Iris pigment epithelial cell (primary cell): ENCODE measurements at places on chromosomes 3 and 15.

GRCh38 chr15:41987925-41988275 lies 15.5 kb upstream of the EHD4 start:
- no peak for DNase-seq

- DNase-seq, result peak; percentile 36
These were observed 47.4 kb upstream of the CRTC3 start for GRCh38 chr15:90482124-90483011.

- no peak for DNase-seq
These were observed 31.4 kb downstream of the GPD1L start for GRCh38 chr3:32137870-32138269.

DNA sequence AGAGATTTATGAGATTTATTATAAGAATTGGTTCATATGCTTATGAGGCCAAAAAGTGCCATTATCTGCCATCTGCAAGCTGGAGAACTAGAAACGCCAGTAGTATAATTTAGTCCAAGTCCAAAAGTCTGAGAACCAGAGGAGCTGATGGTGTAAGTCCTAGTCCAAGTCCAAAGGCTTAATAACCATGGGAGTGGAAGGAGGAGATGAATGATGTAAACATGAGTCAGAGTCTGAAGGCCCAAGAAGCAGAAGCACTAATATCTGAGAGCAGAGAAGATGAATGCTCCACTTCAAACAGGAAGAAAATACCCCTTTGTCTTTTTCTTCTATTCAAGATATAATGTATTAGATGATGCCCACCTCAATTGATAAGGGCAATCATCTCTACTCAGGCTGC lies 185.7 kb downstream of the CGGBP1 start:
- DNase-seq, result peak; percentile 16

DNA sequence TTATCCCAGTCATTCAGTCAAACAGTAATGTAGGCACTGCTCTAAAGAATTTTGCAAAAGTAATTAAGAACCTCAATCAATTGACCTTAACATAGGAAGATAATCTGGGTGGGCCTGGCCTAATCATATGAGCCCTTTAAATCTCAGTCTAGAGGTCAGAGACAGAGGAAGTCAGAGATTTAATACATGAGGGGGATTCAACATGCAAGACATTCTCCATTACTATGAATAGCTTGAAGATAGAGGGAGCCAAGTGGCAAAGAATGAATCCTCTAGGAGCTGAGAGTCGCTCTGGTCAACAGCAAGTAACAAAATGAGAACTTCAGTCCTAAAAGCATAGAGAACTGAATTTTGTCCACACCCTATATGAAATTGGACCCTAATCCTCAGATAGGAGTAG lies 39.0 kb upstream of the MBNL1 start:
- DNase-seq, result no peak

- DNase-seq, result peak; percentile 66
These were observed 170.3 kb downstream of the MOBP start for GRCh38 chr3:39637807-39638206.

DNA sequence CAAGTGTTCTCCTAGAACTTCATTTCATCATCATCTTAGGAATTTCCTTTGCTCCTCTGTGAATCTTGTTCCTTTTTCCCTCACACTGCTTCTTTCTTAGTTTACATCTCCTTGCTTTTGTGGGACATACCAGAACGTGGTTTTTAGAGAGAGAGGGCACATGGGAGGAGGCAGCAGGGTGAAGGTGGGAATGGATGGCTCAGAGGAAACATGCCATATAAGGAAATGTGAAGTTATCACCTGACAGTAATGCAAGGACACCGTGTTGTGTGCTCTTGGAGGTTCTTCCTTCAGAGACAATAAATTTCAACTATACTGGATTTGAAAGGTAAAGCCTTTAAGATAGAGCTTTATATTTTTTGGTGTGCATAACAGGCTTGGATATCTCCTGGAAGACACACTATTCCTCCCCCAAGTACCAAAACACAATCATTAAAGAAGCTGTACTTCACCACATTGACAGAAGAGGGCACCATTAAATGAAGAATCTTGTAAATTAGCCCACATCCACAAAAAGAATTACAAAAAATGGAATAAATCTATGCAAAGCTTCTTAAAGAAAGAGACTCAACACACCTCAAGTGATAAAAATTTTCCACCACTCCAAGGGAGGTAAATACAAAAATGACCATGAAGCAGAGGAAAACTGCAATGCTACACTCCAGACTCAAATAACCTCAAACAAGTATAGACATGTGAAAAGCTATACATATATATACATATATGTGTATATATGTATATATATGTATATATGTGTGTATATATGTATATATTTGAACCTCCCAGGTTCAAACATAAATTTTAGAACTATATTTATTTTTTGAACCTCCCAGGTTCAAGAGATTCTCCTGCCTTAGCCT lies 26.1 kb downstream of the RPL39L start:
- DNase-seq, result peak; percentile 44

DNA sequence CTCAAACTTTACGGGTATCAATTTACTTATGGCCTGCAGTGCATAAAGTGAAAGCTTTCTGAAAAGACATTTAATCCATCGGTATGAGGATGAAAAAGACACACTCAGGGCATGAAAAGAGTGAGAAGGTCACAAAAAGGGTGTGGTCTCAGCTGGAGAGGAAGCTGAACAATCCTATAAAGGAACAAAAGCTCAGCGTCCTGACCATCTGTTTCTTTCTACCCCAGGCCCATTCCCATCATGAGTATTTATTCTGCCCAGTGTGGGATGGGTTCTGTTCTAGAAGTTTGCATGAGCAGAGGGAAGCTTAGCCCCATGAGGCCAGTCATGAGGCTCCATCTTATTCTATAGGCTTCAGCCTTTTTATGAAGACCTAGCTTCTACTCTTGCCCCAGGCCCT lies 144.6 kb downstream of the LPP start:
- DNase-seq, result no peak

DNA sequence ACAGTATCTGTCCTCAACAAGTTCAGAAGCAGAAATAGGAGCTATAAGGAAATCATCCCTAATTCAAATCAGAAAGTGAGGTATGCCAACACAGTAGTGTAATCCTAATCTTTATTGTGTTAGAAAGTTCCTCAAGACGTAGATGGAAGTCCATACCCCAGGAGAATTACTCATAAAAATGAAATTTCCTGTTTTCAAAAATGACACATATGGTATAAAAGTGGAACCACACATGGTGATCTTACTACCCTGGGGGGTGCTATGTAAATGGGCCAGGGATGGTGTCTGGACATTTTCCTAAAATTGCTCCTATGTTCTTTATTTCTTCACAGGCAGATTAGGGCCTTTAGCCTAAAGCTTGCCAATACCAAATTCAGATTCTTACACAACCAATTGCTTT lies 204.1 kb downstream of the ARRDC4 start:
- no peak for DNase-seq

GRCh38 chr3:169383770-169384169 lies 279.7 kb downstream of the MECOM start:
- no peak for DNase-seq

GRCh38 chr3:44962621-44963393 lies 13.2 kb downstream of the ZDHHC3 start:
- DNase-seq, result no peak

GRCh38 chr15:69793781-69794451 lies 303.8 kb downstream of the TLE3 start:
- DNase-seq, result no peak

- no peak for DNase-seq
These were observed 123.9 kb downstream of the TMCC1 start for GRCh38 chr3:129769616-129770015.

GRCh38 chr3:106379251-106379750 lies 510.5 kb upstream of the CBLB start:
- DNase-seq, result no peak

DNA sequence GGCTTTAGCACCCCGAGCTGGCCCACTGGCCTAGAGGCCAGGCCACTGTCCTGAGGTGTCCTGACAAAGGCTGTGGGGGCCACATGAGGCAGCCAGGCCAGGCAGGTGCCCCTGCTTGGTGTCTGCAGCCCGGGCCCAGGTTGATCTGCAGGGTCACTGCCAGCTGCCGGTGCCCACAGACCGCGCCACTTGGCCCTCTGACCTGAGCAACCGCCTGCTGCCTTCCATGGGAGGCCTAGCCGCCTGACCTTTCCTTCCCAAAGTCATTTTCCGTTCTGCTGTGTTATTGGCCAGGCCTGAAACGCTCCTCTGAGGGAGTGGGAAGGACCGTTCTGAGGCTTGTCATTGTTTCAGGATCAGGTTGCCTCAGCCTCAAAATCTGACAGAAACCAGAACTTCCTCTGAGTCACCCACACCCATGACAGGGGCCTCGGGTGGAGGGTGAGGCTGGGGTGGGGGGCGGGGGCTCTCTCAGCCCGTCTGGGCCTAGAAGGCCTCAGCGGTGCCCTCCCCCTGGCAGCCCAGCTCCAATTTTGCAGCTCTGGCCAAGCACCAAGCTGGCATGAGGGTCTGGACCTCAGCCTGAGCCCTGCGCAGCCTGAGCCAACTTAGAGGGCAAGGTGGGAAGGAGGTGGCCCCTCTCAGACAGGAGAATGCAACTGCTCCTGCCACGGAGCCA lies 140.7 kb upstream of the MEF2A start:
- peak; percentile 80 for DNase-seq

GRCh38 chr3:158569794-158570193 lies 1.2 kb upstream of the MLF1 start:
- no peak for DNase-seq

- peak; percentile 35 for DNase-seq
These were observed 304.9 kb upstream of the WNT5A start for GRCh38 chr3:55792009-55792408.

GRCh38 chr3:152200476-152201420 lies 68.0 kb upstream of the MBNL1 start:
- DNase-seq, result no peak

- no peak for DNase-seq
These were observed 5.8 kb downstream of the IGDCC4 start for GRCh38 chr15:65416845-65417416.

DNA sequence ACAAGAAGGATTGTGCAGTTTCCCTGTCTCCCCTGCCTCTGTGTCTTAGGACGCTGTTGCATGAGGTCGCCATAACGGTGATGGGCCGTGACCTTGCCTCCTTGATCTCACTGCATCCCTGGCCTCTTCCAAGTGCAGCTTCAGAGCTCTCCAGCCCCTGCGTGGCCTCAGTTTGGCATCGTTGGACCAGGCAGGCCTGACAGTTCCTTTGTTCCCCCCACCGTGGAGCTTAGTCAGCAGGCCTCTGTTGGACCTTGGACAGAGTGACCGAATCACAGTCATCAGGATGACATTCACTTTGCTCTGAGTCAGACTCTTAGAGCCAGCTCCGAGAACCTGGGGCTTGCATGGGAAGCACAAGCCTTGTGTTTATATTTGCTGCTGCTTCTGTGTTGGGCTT lies 139.4 kb downstream of the OPA1 start:
- DNase-seq, result peak; percentile 75

DNA sequence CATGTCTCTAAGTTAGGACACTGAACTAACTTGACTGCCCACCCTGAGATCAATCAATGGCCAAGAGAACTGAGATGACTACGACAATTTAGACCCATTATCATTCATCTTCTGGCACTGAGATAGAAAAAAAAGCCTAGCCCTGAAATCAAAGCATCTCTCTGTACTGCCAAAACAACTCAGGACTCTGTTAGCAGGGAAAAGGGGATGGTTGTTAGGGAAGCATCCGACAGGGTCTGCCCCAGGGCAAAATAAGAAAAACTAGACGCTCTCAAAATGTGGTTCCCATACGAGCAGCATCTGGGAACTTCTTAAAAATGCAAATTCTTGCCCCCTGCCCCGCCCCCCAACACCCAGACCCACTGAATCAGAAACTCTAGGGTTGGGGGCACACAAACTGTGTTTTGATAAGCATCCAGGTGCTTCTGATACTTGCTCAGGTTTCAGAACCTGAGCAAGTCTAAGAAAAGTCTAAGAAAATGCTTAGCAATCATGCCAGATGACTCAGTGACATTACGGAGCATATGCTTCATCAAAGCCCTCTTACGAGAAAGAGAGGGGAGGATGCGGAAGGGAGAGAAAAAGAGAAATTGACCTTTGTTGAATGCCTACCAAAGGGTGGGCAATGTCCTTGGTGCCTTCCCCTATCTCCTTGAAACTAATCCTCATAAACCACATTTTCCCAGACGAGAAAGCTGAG lies 172.8 kb upstream of the HES1 start:
- DNase-seq, result peak; percentile 37

- DNase-seq, result no peak
These were observed 521.5 kb upstream of the PPP2R3A start for GRCh38 chr3:135444058-135444457.

DNA sequence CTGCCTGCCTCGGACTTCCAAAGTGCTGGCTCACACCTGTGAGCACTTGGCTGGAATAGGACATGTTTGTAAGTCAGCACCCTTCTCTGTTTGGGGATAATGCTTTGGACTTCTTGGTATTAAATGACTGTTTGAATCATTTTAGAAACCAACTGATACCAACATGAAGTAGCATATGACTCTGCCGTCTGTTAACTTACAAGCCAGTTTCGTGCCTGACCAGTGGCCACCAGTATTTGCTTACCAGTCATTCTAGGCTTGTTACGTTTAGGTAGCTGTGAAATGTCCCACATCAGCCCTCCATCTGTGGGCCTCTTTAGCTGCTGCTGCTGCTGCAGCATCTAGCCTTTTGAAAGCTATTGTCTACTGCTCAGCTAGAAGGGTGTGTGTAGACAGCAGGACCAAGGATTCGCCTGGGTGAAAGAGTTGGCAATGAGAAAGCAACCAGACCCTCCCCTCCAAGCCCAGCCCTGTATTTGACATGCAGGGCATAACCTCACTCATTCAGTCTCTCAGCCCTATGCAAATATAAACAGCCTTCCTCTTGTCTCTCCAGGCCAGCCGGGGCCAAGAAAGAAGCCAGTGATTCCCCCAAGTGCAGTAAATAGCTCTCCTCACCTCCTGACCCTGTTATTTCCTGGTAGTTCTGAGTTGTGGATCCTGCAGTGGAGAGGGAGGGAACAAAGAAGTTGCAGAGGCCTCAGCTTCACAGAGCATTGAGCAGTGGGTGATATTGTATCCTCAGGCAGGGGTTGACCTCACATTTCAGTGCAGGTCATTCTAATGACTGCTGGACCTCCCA lies 51.0 kb downstream of the NKIRAS1 start:
- DNase-seq, result peak; percentile 84

- no peak for DNase-seq
These were observed 1.1 kb downstream of the EIF4G1 start for GRCh38 chr3:184315543-184315867.

DNA sequence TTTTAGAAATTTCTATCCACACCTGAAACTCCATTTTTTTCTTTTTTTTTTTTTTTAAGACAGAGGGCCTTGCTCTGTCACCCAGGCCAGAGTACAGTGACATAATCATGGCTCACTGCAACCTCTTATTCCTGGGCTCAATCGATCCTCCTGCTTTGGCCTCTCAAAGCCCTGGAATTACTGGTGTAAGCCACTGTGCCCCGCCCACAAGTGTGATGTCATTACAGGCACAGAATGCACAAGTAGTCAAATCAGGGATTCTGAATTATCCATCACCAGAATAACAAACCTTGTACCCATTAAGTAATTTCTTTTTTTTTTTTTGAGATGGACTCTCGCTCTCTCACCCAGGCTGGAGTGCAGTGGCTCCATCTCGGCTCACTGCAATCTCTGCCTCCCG lies 1.9 kb downstream of the UQCRC1 start:
- peak; percentile 16 for DNase-seq

DNA sequence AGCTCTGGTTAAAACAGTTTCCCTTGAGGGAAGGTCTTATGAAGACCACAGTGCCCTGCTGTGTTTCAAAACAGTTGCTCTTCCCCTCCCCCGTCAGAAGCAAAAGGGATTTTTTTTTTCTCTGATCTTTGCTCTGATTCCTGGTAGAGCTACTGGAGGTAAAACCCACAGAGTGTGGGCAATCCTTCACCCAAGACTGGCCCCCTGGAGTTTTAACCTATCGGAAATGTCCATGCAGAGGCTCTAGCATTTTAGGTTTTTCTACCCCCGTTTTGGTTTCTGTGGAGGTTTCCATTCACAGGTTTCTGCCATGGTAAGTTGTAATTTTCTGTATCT lies 27.7 kb downstream of the GRM2 start:
- no peak for DNase-seq
